ENCODE measurements at places on chromosomes 13 and 19.

- DNase-seq = no peak
Measured at GRCh38 chr13:98026457-98026857, 73.0 kb downstream of the IPO5 start.

DNA sequence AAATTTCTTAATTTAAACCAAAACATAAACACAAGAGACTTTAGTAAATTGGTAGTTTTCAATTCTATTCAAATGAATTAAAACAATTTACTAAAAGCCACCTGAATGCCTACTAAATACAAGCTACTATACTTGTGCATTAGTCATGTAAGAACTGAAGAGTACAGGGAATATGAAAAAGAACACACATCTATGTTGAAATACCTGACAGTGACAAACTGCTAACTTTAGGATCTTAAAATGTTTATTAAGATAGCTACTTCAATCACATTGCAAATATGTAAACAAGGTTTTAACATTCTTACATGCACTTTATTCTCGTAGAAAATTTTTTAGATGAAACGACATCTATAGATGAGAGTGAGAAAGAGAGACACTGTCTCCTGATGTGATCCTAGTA is 4.1 kb downstream of the SPRYD7 start:
- no peak for DNase-seq

DNA sequence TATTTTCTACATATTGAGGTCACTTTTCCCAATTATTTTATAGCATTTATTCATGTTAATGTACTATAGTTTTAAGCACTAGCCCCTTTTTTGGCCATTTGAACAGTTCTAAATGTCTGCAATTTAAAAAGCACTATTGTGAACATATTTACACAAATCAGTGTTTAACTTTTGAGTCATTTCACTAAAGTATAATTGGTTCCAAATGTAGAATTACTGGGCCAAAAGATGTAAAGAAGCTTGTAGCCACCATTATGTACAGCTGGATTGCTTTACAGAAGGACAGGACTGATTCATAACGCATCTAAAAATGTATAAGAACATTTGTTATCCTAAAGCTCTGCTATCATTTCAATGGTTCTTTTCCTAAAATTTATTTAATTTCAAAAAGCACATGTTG is 16.6 kb upstream of the ATP12A start:
- no peak for DNase-seq

DNA sequence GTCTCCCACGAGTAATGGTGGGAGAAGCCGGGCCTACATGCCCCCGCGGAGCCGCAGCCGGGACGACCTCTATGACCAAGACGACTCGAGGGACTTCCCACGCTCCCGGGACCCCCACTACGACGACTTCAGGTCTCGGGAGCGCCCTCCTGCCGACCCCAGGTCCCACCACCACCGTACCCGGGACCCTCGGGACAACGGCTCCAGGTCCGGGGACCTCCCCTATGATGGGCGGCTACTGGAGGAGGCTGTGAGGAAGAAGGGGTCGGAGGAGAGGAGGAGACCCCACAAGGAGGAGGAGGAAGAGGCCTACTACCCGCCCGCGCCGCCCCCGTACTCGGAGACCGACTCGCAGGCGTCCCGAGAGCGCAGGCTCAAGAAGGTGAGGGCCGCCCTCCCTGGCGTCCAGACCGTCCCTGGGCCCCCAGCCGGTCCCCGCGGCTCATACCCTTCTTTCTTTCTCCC is 1.4 kb upstream of the USF2 start:
- DNase-seq = no peak

GRCh38 chr19:49997709-49998108 is 27.5 kb downstream of the VRK3 start:
- no peak for DNase-seq

DNA sequence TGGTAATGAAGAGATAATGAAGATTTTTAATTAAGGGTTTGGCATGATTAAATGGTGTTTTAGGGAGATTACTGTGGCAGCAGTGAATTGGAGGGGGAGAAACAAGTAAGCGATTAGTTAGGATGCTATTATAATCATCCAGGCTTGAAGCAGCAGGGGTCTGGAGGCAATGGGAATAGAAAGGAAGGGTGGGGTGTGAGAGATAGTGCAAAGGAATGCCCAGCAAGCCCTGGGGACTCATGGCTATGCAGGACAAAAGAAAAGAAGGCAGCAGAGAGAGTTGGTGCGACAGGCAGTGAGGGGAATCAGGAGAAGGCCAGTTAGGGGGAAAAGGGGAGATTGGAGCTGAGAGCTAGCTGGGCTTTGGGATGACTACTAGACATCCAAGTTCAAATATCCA is 34.5 kb downstream of the SOX21 start:
- no peak for DNase-seq

DNA sequence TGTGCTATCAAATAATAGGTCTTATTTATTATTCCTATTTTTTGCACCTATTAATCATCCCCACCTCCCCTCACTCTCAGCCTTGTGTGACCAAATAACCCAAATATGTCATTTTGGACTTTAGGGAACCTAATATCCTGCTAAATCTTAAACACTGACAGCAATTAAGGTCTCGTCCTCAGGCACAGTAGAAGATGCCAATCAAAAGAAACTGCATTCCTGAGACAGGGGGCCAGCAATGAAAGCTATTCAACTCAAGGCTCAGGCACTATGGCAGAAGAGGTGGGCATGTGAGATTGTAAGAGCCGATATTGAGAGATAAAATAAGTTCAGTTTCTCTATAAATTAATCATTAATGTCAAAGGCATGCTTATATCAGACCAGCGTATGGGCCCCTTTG is 1437.7 kb upstream of the PCDH9 start:
- DNase-seq = no peak

- DNase-seq = no peak
Measured at GRCh38 chr13:20387006-20387405, 138.7 kb downstream of the CRYL1 start.

GRCh38 chr19:58571575-58571947 is 1.6 kb downstream of the MZF1 start:
- no peak for DNase-seq

DNA sequence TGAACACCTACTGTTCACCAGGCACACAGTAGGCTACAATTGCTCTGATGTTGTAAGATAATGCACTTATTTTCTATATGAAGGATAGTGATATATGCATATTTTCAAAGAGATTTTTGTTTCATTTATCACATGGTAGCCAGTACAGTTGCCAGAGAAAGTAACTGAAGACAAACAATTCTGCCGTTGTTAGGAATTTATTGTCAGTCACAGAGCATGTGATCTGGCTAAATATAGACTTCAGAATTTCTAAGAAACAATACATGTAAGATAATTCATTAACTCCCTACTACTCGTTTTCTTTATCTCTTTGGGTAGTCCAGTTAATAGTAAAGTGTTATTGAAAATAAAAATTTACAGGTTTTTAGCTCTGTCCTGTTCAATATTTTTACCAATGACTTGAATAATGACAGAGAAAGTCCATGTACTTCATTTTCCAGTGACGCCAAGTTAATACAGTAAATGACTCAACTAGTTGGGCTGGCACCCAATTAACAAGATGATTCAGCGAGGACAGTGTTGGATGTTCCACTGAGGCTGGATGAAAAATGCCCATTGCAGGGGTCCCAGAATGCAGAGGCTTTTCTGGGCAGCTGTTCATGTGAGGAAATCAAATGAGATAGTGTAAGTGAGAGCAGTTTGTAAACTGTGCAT is 35.6 kb downstream of the GJA3 start:
- no peak for DNase-seq

All from NCI-H524 treated with DMSO at 0.1 percent for 48 hours (cell line).